ENCODE measurements at places on chromosomes 2 and 18.

DNA sequence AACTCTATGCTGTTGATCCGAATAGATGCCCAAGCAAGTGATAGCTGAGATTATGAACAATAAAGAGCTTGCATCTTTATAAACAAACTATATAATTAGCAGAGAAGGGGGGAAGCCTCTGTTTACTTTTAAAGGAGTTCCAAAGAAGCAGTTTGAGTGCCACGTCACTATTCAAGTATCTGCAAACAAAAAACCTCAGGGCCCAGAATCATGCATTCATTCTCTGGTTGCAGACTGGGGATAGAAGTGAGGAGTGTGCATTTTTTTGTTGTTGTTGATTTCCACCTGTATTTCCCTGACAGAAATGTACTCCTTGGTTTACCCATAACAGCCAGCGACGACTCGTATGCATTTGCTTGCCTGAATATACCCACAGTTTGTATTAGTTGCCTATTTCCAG lies 264.3 kb downstream of the PTGR3 start:
- no peak for DNase-seq

- DNase-seq = peak; percentile 54
These were observed 10.7 kb upstream of the ADCY3 start for GRCh38 chr2:24930768-24931167.

- DNase-seq = no peak
These were observed 301.4 kb downstream of the NR4A2 start for GRCh38 chr2:156031121-156031520.

- DNase-seq = no peak
These were observed 21.6 kb downstream of the PMAIP1 start for GRCh38 chr18:59921384-59921891.

GRCh38 chr18:35344736-35345459 lies 678 bp upstream of the ZNF24 start:
- no peak for DNase-seq

DNA sequence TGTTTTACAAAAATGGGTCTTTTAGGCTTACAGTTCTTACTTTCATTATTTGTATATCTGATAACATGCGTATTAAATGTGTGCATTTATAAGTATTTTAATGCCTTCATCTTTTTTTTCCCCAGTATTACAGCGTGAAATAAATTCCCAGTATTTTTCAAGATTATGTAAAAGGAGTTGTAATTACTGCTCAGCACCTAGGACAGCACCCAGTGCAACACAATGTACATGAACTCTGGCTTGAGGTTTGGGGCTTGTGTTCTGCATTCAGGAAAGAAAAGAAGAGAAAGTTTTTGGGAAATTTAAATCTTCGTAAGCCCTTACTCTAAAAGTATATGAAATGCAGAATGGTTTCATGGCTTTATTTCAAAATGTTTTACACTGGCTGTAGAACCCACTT lies 16.7 kb downstream of the ZNF638 start:
- peak; percentile 30 for DNase-seq

DNA sequence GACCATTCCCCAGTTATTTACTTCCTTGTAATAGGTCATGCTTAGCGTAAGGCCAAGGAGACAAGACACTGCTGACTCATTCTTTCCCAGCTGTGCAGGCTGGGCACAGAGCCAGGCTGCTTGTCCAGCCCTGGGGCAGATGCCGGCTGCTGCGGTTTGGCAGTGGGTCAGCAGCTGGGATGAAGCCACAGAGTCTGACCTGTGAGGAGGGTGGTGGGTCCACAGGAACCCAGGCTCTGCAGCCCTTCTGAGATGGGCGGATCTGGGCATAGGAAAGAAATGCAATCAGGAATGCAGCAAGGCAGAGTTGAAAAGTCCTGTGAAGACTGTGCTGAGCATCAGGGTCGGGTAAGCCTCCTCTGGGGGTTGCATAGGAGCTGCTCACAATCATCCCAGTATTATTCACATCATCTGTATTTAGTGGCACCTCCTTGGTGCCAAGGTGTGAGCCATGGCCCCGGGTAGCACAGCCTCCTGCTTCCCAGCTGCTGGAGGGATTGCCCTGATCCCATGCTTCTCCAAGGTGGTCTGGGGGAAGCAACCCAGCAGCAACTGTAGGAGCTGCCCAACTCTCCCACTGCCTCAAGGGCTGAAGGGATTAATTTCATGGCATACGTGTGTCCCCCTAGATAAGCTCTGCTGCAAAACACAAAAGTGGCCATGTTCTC lies 139.0 kb downstream of the DDX1 start:
- peak; percentile 94 for DNase-seq

DNA sequence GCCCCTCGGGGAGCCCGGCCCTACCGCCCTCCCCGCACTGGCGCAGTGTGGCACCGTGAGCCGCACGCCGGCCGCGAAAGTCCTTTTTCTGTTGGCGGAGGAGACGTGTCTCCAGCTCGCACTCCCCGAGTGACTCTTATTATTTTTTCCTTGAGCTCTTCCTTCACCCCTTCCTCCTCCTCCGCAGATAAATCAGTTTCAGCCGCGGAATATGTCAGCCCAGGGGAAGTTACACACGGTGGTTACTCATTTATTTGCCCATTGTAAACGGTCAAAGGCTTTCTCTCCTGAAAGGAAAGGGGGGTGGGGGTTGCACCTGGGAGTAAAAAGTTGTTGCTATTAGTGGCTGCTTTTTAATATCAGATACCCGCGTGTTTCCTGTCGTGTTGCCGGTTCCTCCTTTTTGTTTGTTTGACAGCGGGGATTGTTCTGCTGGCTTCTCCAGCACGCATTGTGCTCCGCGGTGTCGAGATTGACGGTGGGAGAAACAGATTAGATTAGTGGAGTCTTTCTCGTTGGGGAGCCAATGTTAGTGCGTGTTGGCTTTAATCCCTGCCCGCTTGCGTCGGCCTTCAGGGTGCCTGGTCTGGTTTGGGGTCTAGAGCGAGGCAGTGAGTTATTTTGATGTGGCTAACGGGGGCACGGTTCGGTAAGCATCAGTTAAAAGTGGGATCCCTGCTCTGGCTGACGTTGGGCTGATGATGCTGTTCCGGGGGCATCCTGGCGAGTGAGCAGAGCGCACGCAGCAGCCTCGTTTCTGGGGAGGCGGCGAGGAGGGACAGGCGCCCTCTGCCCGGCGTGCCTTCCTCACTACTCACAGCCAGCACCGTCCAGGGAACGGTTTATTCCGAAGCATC lies 1.6 kb downstream of the CRIM1 start:
- DNase-seq = peak; percentile 54

- peak; percentile 25 for DNase-seq
These were observed 39.8 kb downstream of the TRAK2 start for GRCh38 chr2:201411421-201411820.

GRCh38 chr2:65666156-65666725 lies 233.8 kb upstream of the SPRED2 start:
- peak; percentile 49 for DNase-seq

- DNase-seq = no peak
These were observed 66.6 kb upstream of the SNTG2 start for GRCh38 chr2:883803-884748.

- DNase-seq = peak; percentile 53
These were observed 539 bp downstream of the LAPTM4A start for GRCh38 chr2:20050646-20051531.

- DNase-seq = peak; percentile 59
These were observed 36.8 kb downstream of the MOGAT1 start for GRCh38 chr2:222708274-222708710.

DNA sequence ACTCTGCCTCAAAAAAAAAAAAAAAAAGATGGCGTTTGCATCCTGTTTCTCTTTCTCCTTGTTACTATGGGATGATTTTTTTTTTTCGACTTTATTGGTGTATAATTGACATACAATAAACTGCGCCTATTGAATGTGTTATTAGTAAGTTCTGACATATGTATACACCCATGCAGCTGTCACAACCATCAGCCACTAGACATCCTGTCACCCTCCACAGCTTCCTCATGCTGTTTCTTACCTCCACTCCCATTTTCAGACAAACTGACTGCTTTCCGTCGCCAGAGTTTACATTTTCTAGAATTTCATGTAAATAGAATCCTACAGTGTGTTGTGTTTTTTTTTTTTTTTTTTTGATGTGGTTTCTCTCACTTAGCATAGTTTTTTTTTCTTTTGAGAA lies 27.9 kb downstream of the RRM2 start:
- DNase-seq = no peak

- no peak for DNase-seq
These were observed 102.7 kb upstream of the PTPRM start for GRCh38 chr18:7464245-7464966.

- no peak for DNase-seq
These were observed 272.5 kb upstream of the STON1 start for GRCh38 chr2:48257456-48257855.

DNA sequence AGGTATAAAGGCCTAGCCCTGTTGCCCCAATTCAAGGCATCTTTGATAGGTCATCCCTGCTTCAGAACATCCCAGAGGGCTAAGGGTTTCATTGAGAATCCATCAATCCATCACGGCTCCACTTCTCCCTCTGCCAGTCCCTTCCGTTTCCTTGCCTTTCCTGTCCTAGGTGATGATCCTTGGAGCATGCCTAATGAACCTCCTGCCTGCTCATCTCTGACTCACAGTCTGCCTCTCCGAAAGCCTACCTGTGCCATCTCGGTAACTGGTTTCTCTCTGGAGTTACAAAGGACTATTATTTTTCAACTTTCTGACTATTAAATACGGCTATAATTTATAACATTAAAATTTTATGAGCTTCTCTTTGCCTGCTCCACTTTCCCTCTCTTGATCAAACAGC lies 36.7 kb upstream of the OSBPL6 start:
- no peak for DNase-seq

DNA sequence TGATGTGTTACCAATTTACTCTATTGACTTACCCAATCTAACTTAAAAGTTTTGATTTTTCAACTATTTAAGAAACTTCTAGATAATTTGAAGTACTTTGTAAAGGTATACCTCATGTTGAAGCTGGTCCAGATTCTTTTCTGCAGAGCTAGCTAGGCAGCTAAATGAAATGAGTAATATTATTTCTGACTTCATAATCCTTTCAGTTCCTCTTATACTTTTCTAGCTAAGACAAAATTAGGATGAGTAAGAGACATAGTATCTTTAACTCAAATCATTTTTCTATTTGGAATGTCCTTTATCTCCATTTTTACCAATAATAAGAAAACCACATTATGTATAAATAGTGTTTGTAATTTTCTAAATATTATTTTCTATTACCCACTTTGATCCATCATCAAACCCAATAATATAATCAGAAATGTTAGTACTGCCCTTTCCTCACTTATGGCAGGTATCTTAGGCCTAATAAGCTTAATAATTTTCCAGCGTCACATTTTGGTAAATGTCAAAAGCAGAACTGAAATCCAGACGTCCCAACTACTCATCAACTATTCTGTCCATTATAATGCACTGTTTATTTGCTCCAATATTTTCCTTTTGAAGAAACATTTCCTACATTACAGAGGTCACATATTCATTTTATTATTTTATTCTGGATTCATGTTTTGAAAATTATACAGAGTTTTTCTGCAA lies 456.6 kb downstream of the THSD7B start:
- no peak for DNase-seq

- DNase-seq = no peak
These were observed 289.5 kb upstream of the SIX3 start for GRCh38 chr2:44651974-44652373.

GRCh38 chr2:238784671-238785527 lies 63.0 kb upstream of the TWIST2 start:
- peak; percentile 90 for DNase-seq

- no peak for DNase-seq
These were observed 718.7 kb upstream of the SLC8A1 start for GRCh38 chr2:41170589-41170988.

GRCh38 chr2:10493075-10493633 lies 45.0 kb upstream of the ODC1 start:
- DNase-seq = no peak

GRCh38 chr18:78049281-78049680 lies 799.6 kb downstream of the GALR1 start:
- DNase-seq = no peak

- DNase-seq = no peak
These were observed 739.4 kb upstream of the RAB6C start for GRCh38 chr2:129240061-129240460.

- no peak for DNase-seq
These were observed 118.6 kb downstream of the RBMS1 start for GRCh38 chr2:160375037-160375436.

- peak; percentile 29 for DNase-seq
These were observed 1377.0 kb downstream of the SUCLG1 start for GRCh38 chr2:83081826-83082690.

DNA sequence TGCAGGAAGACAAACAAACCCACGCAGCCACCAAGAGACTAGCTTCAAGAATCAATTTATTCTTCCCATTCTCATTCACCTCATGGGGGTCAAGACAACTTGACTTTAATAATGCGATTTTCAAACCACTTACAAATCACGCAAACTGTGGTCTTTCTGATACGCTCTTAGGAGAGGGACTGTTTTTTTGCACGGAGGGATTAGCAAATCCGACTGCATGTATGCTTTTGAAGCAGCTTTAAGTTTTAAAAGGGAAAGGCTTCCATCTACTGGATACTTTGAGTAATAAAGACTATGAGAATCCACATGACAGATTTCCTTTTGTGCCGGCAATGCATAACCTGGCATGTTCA lies 322.9 kb upstream of the KCNJ3 start:
- peak; percentile 34 for DNase-seq

- DNase-seq = no peak
These were observed 31.4 kb downstream of the C18orf54 start for GRCh38 chr18:54389143-54389505.

DNA sequence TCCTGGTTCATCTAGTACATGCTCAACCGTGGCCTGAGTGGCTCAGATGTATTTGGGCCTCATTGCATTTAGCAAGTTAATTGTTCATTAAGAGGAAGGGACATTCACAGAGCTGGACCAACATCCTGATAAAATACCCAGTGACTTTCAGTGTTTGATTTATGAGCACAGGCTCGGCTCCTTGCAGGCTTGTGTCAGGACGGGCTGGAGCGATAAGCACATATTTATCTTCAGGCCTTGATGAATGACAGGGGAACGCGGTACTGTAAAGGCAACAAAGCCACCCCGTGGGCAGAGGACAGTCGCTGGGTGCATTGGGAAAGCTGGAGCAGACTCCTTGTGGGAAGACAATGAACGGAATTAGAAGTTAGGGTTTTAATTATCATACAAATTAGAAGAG lies 548.6 kb upstream of the HS6ST1 start:
- DNase-seq = no peak

DNA sequence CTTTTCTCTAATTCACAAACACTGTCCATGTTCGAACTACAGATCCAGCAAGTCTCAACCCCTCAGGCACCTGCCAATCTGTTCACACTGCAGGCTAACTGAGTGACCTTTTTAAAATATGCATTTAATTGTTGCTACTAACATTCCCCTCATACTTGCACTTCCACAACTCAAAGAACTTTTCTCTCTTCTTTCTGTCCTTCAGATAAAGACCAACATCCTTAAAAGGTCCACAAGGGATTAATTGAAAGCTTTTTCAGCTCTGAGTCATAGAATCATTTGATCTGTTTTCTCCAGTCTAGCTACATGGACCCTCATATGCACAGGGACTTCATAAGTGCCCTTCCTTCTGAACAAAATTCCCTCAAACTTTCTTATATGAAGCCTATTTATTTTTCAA lies 1321.2 kb downstream of the DPP10 start:
- no peak for DNase-seq

Measured in AG20443 (cell line).